ENCODE measurements at places on chromosomes 4 and X. TPM values are rescaled to one million over a fixed set of nuclear protein-coding genes. Genes with fewer than 3 reads are reported as not detected.

GAGE12J gene
- not detected for total RNA-seq

PPM1K gene
- 61.2 TPM for total RNA-seq

MAGEE1 gene
- 3.6 TPM for total RNA-seq

GLOD5 gene
- total RNA-seq = not detected

KLB gene
- not detected for total RNA-seq

ABCG2 gene
- 0.28 TPM for total RNA-seq

ITM2A gene
- total RNA-seq = 47.2 TPM

CDX4 gene
- total RNA-seq = not detected

GDPD2 gene
- total RNA-seq = not detected

STK26 gene
- 73.4 TPM for total RNA-seq

HSFX4 gene
- not detected for total RNA-seq

F8A1 gene
- 50.6 TPM for total RNA-seq

ZIC3 gene
- not detected for total RNA-seq

- DNase-seq = no peak
These were observed 34.6 kb upstream of the CHRNA9 start for GRCh38 chr4:40300371-40301162.

DNA sequence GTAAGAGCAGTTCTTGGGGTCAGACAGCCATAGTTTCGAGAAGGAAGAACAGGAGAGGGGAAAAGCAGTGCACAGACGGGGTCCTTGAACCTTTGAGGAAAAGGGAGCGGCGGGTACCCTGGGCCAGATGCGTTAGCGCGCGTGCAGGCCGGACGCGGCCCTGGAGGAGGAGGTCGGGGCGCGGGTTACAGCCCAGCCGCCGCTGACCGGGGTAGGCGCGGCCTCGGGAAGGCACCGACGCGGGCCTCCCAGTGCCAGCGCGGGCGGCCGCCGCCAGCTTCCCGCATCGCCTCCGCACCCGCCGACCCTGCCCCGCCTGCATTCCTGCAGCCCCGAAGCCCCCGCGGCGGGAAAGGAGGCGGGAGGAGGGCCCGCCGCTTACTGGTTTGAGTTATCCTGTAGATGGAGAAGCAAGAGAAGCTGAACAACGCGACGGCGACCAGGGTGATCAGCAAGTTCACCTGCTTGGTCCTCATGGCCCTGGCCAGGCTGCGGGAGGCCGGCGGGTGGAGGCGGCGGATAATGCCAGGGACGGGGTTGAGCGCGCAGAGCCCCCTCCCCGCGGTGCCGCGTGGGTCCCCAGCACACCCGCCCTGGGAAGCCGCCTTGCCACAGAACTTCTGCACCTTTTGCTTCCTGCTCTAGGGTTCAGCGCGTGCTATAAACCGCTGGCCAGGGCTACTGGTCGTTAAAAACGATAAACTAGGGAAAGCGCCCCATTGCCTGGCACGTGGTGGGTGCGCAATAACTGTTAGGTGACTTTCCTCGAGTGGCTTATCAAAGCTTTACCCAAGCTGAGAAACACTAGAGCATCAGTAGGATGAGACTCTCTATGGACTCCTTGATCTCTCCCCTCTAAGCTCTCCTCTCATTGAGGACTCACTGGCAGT, at the start of gene MGAT4D:
Gene MGAT4D, minus strand, starts transcription at position 547 of the 890 bp plus-strand sequence. Its CDS starts 71 bp downstream, at position 476.
- peak; percentile 2 for DNase-seq

DNA sequence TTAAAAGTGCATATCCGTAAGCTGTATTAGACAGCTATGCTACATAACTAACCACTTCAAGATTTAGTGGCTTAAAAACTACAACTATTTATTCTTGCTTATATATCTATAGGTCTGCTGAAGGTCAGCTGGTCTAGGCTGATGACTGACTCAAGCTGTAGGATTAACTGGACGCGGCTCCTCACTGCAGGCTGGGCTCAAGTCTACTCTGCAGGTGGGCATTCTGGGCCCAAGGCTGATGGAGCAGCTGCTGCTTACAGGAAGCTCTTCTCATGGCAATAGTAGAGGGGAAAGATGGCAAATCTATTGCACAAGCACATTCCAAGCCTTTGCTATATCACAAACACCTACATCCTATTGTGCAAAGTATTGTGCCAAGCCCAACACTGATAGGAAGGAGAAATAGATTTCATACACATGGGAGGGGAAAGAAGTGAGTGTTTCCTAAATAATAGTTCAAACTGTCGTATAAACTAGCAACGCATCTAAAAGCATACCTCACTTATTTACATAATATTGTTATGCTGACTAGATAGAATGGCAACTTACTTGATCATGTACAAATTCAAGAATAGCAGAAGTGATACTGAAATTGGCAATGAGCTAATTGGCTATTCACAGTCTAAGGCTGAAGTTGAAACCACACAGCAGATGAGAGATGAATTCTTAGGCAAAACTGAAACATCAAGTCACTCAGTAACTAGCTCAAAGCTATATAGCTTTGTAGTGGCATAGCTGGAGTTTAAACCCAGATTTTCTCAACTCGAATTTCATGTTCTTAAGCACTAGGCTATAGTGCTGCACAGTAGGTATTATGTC, 263.8 kb downstream of the NKX6-1 start:
- no peak for DNase-seq

- peak; percentile 52 for DNase-seq
These were observed 5.8 kb downstream of the LAS1L start for GRCh38 chrX:65528705-65529340.

DNA sequence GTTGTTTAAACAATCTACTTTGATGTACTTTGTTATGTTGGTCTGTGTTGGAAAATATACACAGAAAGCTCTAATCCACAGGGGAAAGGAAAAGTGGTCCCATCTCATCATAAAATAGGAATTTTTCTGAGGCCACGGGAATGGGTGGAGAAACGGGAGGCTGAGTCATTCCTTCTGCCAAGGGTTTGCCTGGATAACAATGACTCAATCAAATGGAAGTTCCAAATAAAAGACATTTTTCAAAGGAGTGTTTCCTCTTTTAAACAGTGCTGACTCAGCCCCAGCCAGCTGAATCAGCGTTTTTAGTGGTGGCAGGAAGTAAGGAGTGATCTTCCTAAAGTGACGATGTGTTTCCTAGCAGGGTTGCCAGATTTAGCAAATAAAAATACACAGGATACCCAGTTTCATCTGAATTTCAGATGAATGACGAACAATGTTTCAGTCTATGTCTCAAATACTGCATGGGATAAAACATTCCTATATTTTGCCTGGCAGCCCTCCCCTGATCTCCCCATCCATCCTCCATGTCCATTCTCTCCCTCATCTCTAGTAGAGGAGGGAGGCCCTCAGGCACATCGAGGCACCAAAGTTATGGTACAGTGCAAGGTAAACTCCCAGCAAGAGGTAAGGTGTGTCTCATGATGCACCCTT, 345.4 kb upstream of the GATB start:
- no peak for DNase-seq

- DNase-seq = no peak
These were observed 28.5 kb upstream of the CRMP1 start for GRCh38 chr4:5921101-5921980.

- DNase-seq = no peak
These were observed 74.9 kb downstream of the NYX start for GRCh38 chrX:41522081-41522480.

GRCh38 chr4:85420831-85421230, 54.1 kb upstream of the ARHGAP24 start:
- DNase-seq = no peak

- no peak for DNase-seq
These were observed 86.2 kb downstream of the IRF2 start for GRCh38 chr4:184388106-184388505.

- DNase-seq = no peak
These were observed 52.4 kb downstream of the ENPP6 start for GRCh38 chr4:184165291-184165690.

- no peak for DNase-seq
These were observed 991.6 kb downstream of the FAT4 start for GRCh38 chr4:126306152-126306869.

GRCh38 chr4:21801661-21802385, 146.7 kb downstream of the KCNIP4 start:
- DNase-seq = no peak

DNA sequence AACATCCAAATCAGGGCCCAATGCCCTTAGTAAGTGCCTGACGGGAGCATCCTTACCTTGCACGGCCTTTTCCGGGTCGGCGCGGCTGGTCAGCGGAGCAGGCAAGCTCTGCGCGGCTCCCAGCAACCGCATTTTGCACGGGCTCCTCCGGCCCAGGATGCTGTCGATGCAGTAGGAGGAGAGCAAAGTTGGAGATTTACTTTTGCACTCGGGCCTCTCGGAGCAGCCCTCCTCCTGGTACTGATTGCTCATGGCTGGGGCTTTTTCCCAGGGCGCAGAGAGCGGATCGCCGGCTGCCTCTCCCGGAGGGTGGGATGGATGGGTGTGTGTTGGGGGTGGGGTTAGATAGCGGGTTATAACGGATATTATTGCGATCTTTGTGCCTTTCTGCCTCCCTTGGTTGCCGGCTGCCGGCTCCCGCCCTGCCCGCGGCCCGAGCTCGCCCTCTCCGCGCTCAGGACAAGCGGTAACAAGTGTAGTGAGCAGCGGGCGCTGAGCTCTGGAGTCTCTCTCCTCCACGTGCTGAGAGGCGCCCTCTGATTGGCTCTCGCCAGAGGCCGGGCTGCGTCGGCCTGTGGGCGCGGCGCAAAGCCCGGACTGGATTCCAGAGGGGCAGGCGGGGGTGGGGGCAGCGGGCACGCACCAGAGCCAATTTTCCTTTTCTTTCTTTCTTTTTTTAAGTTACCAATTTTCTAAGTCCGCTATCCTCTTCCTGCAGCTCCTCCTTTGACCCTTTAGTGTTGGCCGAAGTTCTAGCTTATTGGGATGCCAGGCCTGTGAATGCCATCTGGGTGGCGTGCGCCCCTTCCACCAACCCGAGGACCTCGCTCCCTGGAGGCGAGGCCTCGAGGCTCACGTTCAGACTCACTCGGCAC, at the start of gene ARX:
Gene ARX, minus strand, starts transcription at position 480 of the 875 bp plus-strand sequence. Its CDS starts 228 bp downstream, at position 252.
- peak; percentile 54 for DNase-seq

DNA sequence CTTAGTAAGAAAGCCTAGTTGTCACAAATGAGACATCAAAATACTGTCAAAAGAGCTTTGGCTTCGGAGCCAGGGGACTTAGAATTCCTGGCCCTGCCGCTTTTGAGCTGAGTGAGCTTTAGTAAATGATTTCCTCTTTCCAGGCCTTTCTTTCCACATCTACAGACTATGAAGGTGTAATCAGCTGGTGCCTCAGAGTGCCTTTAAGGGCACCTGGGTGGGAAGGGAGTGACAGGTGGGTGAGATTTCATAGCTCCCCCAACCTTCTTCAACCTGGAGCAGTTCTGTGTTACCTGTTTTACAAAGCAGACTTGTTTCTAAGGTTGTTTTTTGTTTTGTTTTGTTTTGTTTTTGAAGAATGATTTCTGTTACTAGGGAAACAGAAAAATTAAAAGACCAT, 154.7 kb upstream of the BOD1L1 start:
- DNase-seq = no peak

DNA sequence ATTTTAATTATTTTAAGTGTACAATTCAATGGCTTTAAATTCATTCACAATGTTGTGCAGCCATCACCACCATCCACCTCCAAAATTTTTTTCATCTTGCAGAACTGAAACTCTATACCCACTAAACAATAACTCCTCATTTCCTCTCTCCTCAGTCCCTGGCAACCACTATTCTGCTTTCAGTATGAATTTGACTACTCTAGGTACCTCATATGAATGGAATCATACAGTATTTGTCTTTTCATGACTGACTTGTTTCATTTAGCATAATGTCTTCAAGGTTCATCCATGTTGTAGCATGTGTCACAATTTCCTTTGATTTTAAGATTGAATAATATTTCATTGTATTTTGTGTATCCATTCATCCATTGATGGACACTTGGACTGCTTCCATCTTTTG, 46.9 kb downstream of the KIF4A start:
- DNase-seq = peak; percentile 3

DNA sequence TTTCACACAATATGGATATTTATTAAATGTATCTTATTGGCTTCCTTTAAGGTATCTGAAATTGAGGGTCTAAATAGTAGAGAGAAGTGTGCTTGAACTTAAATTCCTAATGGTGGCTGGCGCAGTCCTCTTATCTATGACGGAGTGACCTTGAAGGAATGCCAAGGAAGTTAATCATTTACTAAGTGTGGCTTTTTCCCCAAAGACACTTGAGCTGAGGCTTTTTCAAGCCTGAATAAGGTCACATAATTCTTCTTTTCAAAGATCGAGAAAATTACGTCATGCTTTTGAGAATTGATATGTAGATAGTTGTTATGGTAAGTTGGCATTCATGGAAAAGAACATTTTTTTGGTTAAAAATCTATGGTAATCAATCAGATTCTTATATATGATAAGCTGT, 11.7 kb upstream of the PRPS2 start:
- no peak for DNase-seq

GRCh38 chrX:39815631-39816030, 282.1 kb downstream of the BCOR start:
- DNase-seq = peak; percentile 42

DNA sequence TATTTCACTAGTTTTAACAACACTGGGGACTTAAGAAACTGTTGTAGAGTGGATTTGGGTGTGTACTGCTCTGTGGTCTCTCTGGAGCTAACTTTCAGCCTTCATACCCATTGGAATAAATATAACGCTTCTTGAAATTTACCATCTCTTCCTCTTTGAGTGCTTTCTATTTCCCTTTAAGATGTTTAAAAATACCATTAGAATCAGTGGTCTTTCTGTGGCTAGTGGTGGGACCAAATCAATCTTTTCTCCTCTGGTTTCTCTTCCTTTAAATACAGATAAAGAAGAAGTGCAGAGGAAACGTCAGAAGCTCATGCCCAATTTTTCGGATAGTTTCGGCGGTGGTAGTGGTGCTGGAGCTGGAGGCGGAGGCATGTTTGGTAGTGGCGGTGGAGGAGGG, 92.0 kb downstream of the NFKB1 start:
- no peak for DNase-seq

DNA sequence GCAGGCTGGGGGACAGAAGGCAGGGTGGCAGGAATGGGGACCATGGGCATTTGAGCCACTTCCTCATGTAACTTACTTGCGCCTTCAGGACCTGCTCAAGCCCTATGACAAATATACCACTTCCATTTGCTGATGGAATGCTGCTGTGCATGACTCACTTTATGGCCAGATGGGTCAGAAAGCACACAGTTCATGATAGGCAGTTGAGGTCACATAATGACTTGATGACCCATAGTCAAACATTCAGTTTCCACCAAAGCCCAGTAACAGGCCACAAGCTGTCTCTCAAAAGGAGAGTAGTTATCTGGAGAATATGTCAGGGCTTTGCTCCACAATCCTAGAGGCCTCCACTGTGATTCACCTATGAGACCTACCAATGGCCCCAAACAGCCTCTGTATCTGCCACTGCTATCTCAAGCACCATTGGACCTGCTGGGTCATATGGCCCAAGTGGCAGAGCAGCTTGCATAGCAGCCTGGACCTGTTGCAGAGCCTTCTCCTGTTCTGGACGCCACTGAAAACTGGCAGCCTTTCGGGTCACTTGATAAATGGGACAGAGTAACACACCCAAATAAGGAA, 5.3 kb upstream of the PAPSS1 start:
- DNase-seq = no peak

DNA sequence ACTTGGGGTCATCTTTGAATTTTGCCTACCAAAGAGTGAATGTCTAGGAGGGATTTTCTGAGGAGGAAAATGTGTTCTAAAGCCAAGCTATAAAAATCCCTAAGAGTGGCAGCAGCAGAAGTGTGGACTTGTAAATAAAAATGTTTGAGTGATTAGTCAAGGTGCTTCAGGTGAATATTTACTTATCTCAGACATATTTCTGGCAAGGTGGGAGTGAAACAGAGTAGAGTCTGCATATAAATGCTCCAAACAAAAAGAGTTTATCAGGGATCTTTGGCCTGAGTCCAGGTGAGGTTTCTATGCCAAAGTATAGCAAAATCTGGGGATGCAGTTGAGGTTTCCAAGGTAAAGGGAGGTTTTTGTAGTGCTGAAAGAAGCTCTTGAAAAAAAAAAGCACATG, 19.7 kb downstream of the CYSLTR1 start:
- no peak for DNase-seq
